Epithelial cell of esophagus (primary cell): ENCODE measurements at places on chromosomes 4 and X.
A peak's percentile ranks its signal among the peaks of the same experiment; 100 is the strongest.

GRCh38 chrX:145213504-145213903 is 33.8 kb upstream of the SPANXN1 start:
- DNase-seq: peak; percentile 1

DNA sequence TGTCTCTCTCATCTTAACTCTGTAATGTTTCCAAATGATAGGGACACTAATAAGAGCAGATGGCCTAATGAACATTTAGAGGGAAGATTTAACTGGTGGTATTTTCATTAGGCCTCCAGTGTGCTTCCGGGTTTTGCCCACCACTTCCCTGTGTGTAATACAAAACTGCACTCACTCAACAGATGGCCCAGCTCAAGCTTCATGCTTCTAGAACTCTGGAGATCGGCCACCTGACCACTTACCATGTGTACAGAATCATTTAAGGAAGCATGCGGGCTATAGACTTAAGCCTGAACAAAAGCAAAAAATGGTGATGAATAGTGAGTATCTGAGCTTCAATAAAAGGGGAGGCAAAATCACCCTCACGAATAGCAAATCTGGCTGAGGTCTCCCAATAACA is 89.3 kb downstream of the SH2D1A start:
- no peak for DNase-seq

DNA sequence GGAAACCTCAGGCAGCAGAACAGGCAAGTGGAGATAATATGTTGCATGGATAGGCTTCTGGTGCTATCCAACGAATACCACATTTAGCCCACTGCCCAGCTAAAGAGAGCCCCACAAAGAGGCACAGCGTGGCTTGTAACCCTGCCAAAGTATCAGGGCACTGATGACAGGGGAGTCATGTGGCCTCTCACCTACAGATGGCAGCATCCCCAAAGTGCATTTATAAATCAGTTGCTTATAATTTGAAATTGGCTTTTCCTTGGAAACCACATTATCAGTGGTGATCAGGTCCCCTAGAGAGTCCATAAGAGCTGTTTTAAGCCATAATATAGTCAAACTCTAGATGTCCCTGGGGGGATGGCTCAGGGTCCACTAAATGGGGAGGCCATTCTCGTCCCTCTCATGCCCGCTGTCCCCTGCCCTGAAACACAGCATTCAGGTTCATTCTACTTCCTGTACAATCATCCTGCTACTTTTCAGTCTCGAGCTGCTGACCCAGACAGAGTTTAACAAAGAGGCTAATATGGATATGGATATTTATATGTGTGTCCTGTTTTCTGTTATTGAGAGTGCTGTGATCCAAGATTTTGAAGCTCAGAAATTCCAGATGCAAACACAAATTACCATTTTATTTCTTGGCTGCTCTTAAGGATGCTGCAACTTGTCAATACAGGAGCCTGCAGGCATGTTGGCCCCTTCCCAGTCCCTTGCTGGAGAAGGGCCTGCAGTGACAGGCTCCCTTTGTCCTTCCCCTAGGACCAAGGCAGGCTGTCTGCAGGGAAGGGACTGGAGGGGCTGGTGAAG is 28.5 kb downstream of the SRPX start:
- peak; percentile 39 for DNase-seq

GRCh38 chr4:74235135-74235534 is 73.1 kb upstream of the EPGN start:
- no peak for DNase-seq

GRCh38 chrX:30219372-30219771 is 4.0 kb downstream of the MAGEB2 start:
- no peak for DNase-seq
